ENCODE measurements at places on chromosomes 7 and 10.

- no peak for DNase-seq
These were observed 32.5 kb downstream of the ZNF277 start for GRCh38 chr7:112238852-112239610.

DNA sequence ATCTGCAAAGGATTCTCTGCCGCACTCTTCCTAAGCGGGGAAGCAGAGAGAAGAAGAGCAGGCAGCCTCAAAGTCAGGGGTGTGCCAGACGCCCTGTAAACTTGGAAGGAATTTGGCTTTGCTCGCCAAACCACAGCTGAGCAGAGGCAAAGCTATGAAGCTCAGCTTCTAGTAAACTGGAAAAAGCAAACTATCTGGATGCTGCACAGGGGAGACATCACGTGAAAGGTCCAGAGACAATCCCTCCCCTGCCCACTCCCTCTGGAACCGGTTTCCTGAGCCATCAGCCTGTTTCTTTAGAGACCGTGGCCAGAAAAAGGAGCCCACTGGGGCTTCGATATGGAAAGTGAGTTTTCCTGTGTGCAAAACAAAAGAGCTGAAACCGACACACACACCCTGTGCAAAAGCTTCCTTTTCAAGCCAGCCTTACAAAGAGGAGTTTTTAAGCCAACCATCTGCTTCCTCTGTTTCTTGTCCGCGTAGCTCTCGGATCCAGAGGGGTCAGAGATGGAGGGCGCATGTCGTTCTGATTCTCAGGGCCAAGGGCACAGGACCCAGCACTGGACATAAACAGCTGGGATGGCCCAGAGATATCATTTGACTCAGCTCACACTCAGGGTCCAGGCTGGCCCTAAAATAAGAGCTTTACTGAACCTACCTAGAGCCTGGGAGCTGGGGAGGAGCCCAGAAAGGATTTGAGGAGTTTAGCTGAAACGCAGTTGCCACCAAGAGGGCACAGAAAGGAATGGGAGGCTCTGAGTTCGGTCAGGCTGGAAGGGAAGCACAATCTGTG is 58.2 kb upstream of the DNAAF5 start:
- DNase-seq, result no peak

GRCh38 chr10:95697429-95697828 is 3.7 kb upstream of the TCTN3 start:
- DNase-seq, result peak; percentile 25

- no peak for DNase-seq
These were observed 39.7 kb downstream of the RASGEF1A start for GRCh38 chr10:43226851-43227845.

DNA sequence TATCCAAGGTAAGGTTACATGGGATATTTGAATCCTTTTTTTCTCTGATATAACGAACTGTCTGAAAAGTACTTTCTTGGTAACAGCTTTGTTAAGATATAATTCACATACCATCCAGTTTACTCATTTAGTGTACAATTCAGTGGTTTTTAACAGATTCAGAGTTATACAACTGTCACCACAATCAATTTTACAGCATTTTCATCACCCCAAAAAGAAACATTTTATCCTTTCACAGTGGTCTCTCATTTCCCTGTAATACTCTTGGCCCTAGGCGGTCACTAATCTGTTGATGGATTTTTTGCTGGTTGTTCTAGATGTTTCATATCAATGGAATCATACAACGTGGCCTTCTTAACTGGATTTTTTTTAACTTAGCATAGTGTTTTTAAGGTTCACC is 91.6 kb downstream of the GLCCI1 start:
- no peak for DNase-seq

DNA sequence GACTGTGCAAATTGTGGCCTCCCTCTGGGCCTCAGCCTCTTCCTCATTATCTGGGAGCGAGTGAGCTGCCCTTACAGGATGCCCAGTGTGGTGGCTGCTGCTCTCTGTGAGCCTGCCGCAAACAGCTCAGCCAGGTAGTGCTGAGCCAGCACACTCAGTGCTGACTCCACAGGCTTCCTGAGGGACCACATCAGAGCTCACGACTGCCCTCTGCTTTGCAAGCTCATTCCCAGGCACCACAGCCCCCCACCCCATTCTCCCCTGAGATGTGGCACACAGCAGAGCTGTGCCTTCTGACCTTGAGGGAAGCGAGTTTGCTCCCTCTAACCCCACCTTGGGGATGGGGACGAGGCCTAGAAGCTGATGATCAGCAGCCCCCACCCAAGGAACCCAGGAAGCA is 230.5 kb upstream of the PPP2R2D start:
- no peak for DNase-seq

GRCh38 chr7:721619-722248 is 4.8 kb upstream of the DNAAF5 start:
- no peak for DNase-seq

DNA sequence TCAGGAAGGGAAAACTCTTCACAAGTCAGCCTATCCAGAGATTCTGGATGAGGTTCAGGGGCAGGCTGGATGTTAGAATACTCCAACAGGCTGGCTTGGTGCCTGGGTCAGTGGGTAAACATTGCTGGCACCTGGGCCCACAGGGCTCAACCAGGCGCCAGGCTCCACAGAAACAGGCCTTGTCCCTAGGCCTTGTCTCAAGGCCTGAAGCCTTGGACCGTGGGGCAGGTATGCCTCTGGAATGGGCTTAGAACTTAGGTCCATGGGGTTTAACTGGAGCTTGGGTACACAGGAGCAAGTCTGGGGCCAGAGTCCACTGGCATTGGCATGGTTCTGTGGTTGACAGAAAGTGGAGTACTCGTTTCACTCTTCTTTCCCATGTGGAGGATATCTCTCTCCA is 263.0 kb upstream of the ETV1 start:
- DNase-seq, result no peak

- DNase-seq, result no peak
These were observed 272.9 kb downstream of the WDR37 start for GRCh38 chr10:1328981-1329614.
